CD4-positive, alpha-beta memory T cell (primary cell): ENCODE measurements at places on chromosomes 13 and 19. TPM values are rescaled to one million over a fixed set of nuclear protein-coding genes. Genes with fewer than 3 reads are reported as not detected.

The RNF225 gene
- not detected for total RNA-seq

The ZNF587 gene
- 58.5 TPM for total RNA-seq

The NUDT15 gene
- 6.3 TPM for total RNA-seq

DNA sequence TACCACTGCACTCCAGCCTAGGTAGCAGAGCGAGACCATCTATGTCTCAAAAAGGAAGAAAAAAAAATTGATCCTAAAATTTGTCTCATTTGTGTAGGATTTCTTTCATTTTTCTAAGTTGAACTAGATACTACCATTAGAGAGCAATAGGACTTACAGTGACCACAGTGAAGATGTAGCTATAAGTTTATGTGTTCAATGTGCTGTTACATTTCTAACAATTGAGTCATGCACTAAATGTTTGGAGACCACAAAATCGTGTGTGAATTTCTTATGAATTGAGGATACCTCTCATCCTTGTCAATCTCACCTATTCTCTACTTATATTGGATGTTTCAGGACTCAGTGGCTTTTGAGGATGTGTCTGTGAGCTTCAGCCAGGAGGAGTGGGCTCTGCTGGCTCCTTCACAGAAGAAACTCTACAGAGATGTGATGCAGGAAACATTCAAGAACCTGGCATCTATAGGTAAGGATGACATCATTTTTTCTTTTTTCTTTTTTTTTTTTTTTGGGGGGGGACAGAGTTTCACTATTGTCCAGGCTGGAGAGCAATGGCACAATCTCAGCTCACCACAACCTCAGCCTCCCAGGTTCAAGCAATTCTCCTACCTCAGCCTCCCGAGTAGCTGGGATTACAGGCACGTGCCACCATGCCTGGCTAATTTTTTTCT, 12.8 kb downstream of the ZNF791 start:
- H3K36me3 ChIP-seq = peaks cover 18% of the 10 kb centered on the region
- H3K27ac ChIP-seq = no peak overlapping the region
- no peak overlapping the region for H3K4me3 ChIP-seq
- H3K27me3 ChIP-seq = no peaks in the 10 kb centered on the region

GRCh38 chr13:113489549-113490495, 689 bp downstream of the DCUN1D2 start:
- DNase-seq = peak; percentile 27
- H3K4me1 ChIP-seq = peaks cover 40% of the 10 kb centered on the region
- H3K27me3 ChIP-seq = no peaks in the 10 kb centered on the region
- H3K4me3 ChIP-seq = no peak overlapping the region

DNA sequence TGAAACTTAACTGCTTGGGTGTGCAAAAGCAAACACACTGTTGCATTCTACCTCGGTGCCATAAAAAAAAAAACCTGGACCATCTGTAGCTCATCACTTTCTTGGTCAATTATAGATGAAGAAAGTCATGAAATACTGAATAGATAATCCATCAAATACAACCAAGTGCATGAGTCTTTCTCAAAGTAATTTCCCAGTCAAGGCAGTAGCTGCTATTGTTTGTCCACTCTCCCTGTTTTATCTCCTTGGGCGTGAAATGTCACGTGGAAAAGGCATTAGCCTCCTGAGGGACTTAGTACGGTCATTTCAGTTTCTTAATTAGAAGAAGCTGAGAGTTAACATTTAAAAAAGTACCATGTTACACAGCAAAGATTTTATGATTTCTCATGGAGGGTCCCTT, 1697.9 kb downstream of the PCDH9 start:
- DNase-seq = no peak
- H3K4me1 ChIP-seq = no peaks in the 10 kb centered on the region
- H3K27ac ChIP-seq = no peak overlapping the region

DNA sequence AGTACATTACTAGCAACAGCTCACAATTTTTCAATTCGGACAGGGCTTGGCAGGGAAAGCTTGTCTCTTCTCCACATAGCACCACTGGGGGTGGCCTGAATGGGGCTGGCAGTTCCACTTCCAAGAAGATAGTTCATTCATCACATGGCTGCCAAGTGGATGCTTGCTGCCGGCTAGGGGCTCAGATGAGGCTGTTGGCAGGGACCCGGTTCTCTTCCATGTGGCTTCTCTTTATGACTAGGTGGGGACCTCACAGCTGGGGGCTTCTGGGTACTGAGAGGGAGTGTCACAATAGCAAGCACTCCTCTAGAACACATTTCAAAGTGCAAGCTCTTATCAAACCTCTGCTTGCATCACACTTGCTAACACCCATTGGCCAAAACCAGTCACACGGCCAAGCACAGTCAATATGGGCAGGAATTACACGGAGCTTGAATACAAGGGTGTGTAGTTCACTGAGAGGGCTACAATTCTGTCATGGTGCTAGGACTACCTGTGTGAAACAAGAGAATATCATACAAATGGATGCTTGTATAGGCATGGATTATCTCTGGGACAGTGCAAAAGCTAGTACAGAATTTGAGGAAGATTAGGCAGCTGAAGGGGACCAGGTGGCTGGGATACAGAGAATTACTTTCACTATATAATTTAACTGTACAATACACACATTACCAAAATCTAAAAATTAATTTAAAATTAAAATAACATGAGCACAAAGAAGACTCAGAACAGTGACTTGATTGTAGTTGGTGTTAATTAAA, 32.3 kb downstream of the ATP7B start:
- no peaks in the 10 kb centered on the region for H3K4me1 ChIP-seq
- DNase-seq = no peak
- no peak overlapping the region for H3K27ac ChIP-seq
- no peaks in the 10 kb centered on the region for H3K36me3 ChIP-seq
- no peak overlapping the region for H3K4me3 ChIP-seq
- no peaks in the 10 kb centered on the region for H3K27me3 ChIP-seq

The CEACAM16 gene
- total RNA-seq = not detected

GRCh38 chr19:41134616-41135015, 20.4 kb downstream of the CYP2F1 start:
- no peak for DNase-seq
- H3K36me3 ChIP-seq = no peaks in the 10 kb centered on the region
- peaks cover 9% of the 10 kb centered on the region for H3K4me1 ChIP-seq

DNA sequence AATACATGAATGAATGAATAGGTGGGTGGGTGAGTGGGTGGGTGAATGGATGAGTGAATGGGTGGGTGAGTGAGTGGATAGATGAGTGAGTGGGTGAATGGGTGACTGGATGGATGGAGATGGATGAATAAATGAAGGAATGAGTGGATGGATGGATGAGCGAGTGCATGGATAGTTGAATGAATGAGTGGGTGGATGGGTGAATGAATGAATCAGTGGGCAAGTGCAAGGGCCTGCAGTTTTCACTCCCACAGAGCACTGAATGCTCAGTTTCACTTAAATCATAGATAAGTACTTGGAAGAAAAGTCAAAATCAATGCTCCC, 12.4 kb downstream of the GAS6 start:
- DNase-seq = no peak
- H3K36me3 ChIP-seq = no peaks in the 10 kb centered on the region
- H3K27ac ChIP-seq = no peak overlapping the region
- H3K4me1 ChIP-seq = peaks cover 23% of the 10 kb centered on the region
- H3K27me3 ChIP-seq = no peaks in the 10 kb centered on the region
- no peak overlapping the region for H3K4me3 ChIP-seq

DNA sequence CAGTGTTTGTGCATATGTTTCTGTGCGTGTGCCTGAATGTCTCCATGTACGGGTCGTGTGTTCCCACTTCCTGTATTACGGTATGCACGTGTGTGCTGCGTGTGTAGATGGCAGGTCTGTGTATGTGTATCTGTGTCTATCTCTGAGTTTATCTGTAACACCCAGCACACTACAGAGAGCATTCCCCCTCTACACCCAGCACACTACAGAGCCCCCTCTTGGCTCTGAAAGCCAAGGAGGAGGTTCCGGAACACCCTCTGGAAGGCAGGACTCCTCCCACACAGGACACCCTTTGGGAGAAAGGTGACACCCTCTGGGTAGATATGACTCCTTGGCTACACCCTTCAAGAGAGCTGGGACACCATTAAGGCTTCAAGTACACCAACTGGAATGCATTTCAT, 2.1 kb upstream of the ERFL start:
- H3K4me1 ChIP-seq = peaks cover 41% of the 10 kb centered on the region
- DNase-seq = no peak
- no peak overlapping the region for H3K27ac ChIP-seq
- no peaks in the 10 kb centered on the region for H3K27me3 ChIP-seq
- no peaks in the 10 kb centered on the region for H3K36me3 ChIP-seq

GRCh38 chr19:48518207-48518606, 6.6 kb upstream of the LMTK3 start:
- no peak for DNase-seq
- H3K4me1 ChIP-seq = peaks cover 2% of the 10 kb centered on the region
- H3K36me3 ChIP-seq = no peaks in the 10 kb centered on the region
- H3K4me3 ChIP-seq = no peak overlapping the region
- no peak overlapping the region for H3K27ac ChIP-seq

DNA sequence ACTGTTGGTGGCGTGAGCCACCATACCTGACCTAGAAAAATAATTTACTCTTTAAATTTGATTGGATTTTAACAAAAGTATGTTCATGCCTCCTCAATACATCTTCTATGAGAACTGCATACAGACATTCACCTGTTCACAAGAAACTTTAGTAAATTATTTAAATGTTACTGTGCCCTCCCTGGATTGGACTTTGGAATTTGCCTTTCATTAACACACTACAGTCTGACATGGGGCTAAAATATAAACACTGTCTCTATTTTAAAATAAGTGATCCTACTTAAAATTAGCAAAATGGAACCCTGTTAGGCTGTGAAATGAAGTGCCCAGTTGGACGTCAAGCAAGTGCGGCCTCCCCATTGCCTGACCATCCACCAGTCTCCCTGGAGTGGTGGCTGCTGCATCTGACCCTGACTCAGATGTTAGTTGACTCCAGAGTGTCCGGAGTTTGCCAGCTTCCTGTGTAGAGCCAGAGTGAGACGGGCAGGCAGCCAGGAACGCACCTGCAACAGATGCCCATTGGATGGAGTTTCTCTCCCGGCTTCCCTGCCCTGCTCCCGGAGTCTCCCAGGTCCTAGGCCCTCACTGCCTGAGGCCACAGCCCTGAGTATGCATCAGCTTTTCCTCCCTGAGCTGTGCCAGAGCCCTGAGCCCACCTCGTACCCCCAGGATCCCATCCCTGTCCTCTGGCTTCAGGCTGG, 45.9 kb upstream of the ATP11A start:
- H3K27me3 ChIP-seq = no peaks in the 10 kb centered on the region
- H3K4me1 ChIP-seq = peaks cover 7% of the 10 kb centered on the region
- no peak overlapping the region for H3K27ac ChIP-seq
- H3K4me3 ChIP-seq = no peak overlapping the region

The CEACAM18 gene
- not detected for total RNA-seq
